ENCODE measurements at places on chromosomes 5 and 9. TPM values are rescaled to one million over a fixed set of nuclear protein-coding genes. Genes with fewer than 3 reads are reported as not detected.

The NUP188 gene
- 32.0 TPM for polyA plus RNA-seq

The SPOCK1 gene
- polyA plus RNA-seq: 12.5 TPM

The ZNF474 gene
- polyA plus RNA-seq: 0.66 TPM

The ANKRD20A1 gene
- polyA plus RNA-seq: 0.81 TPM

The MARVELD2 gene
- 24.1 TPM for polyA plus RNA-seq

The MYORG gene
- polyA plus RNA-seq: 9.1 TPM

Measured in left renal pelvis (tissue), 4 donors.